ENCODE measurements at places on chromosomes 5 and 9.

- DNase-seq, result no peak
Measured at GRCh38 chr9:89122949-89123348, 55.7 kb downstream of the SHC3 start.

GRCh38 chr5:61401726-61402125, 69.7 kb downstream of the ZSWIM6 start:
- no peak for DNase-seq

GRCh38 chr9:137445275-137445807, 4.2 kb upstream of the ENTPD8 start:
- peak; percentile 92 for DNase-seq

DNA sequence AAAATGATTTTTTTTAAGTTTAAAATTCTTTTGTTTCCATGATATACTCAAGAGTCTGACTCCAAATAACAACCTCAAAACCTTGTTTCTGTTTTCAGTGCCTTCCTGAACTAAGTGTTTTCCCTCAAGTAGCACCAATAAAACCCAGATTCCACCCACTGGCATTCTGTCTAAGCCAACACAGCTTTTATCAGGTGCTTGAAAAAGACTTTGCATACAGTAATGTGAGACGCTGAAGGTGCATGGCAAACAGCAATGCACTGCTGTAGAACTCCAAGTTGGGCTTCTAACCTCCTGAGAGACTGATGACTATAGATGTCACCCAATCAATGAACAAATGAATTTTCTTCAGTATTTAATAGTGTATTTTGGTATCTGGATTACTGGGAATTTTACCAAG, 95.7 kb downstream of the NFIB start:
- no peak for DNase-seq

GRCh38 chr5:135442431-135443160, 4.6 kb downstream of the DCANP1 start:
- DNase-seq, result no peak

- DNase-seq, result no peak
Measured at GRCh38 chr5:104736073-104736472, 1173.5 kb upstream of the NUDT12 start.

DNA sequence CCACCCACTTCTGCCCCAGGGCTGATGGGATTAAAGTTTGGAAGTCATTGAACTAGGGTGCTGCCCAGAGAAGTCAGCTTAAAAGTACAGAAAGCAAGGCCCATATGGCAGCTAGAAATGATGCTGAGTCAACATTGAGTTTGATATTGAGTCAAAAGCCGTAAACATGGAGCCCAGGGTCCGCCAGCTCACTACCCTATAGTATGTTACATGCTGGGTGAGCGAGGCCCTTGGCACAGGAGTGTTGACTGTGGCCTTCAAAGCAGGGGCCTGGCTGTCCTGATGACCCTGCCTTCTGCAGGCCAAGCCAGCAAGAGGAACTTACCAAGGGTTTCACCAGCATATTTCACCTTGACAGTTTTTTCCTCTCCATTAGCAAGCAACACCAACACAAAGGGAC, 222.5 kb downstream of the GRIA1 start:
- DNase-seq, result no peak

DNA sequence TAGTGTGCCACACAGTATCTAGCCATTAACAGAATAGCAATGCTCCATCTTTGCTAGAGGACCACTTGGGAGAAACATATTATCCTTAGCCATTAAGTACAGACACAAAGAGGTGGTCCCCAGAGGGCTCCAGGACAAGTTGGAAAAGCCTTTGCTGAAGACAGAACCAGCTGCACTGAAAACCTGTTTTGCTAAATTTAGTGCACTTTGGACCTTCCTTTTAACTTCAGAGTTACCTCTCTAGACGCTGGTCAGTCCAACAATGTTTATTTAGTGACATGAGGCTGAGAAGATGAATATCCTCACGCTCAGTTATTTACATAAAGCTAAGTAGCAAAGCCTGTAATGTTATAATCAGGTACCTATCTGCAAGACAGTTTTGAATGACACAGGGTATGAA, 265.0 kb upstream of the ZNF608 start:
- no peak for DNase-seq

GRCh38 chr5:180143656-180144364, 65.2 kb downstream of the RASGEF1C start:
- no peak for DNase-seq

DNA sequence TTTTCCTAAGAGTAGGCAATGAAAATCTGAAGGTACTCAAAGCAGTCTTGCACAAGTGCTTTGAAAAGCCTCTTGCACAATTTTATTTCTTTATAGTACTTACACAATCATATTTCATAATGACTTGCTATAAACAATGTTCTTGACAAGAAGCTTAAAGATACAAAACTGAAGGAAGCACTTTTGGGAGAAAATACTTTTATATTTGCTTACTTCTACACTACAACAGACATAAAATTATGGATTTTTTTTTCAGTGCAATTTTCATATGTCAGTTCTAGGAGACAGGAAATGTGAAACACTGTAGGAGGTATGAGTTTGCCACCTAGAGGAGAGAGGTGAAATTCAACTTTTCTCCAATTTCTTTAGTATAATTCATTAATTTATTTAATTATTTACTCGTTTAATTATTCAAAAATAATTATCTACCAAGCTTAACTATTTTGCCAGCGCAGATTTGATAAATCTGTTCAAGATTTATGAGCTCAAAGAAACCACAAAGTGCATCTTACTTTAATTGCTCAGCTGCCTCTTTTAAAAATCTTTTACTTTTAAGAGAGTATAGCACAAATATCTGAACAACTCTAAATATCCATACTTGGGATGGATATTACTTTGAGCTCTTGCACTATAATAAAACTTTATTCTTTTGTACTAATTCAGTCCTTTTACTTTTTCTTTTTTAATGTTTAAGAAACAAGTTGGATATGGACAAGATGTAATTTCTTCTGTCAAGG, 29.0 kb upstream of the CDKN2B start:
- DNase-seq, result no peak

Measured in GM12891 (cell line).